Ureter (tissue), 1 donor: ENCODE measurements at places on chromosomes 5 and 9. TPM values are rescaled to one million over a fixed set of nuclear protein-coding genes. Genes with fewer than 3 reads are reported as not detected.
A peak's percentile ranks its signal among the peaks of the same experiment; 100 is the strongest.

- DNase-seq: no peak
Observed at GRCh38 chr9:135492886-135493669, 7.4 kb upstream of the MRPS2 start.

DNA sequence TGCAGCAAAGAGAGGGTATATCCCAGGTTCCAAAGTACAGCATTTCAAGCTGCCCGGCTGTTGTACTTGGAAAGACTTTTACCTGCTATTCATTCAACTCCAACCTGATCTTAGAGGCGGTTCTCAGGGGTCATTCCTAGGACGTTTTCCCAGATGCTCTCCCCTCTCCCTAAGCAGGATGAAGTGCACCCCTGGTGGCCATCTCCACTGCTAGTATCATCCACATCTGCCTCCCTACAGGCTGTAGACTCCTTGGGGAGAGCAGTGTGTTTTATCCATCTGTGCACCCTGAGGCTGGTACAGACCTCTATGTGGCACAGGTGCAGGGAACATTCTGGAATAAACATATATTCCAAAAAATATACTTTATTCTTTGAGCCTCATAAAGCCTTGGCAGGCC is 56.8 kb downstream of the PTPN3 start:
- no peak for DNase-seq

DNA sequence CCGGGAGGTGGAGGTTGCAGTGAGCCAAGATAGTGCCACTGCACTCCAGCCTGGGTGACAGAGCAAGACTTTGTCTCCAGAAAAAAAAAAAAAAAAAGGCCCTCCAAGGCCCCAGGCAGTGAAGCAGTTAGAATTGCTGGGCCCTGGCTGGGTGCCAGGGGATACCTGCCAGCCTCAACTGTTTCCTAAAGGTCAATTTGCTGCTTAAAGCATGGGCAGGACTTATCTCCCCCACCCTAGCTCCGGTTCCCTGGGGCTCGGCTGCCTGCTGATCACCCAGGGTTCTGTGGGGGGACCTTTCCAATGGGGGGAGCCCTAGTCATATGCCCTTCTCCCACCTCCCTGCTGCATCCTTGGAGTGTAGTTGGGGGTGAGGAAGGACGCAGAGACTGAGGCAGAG is 25.7 kb downstream of the NCS1 start:
- DNase-seq: no peak

DNA sequence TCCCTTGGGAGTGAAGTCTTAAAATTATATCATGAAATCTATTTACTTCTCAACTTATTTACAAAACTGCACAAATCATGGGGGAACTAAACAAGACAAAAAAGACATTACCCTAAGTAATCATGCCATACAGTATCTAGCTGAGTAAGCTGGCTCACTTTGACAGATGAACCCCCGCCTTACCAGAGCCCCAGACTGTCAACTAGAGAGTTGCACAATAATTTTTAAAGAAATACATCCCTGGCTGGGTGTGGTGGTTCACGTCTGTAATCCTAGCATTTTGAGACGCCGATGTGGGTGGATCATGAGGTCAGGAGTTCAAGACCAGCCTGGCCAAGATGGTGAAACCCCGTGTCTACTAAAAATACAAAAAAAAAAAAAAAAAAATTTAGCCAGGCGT is 62.3 kb downstream of the LPAR1 start:
- DNase-seq: no peak

GRCh38 chr9:19488721-19489120 is 79.9 kb downstream of the ACER2 start:
- DNase-seq: no peak

- peak; percentile 36 for DNase-seq
Observed at GRCh38 chr5:135212361-135213026, 178.5 kb upstream of the PITX1 start.

DNA sequence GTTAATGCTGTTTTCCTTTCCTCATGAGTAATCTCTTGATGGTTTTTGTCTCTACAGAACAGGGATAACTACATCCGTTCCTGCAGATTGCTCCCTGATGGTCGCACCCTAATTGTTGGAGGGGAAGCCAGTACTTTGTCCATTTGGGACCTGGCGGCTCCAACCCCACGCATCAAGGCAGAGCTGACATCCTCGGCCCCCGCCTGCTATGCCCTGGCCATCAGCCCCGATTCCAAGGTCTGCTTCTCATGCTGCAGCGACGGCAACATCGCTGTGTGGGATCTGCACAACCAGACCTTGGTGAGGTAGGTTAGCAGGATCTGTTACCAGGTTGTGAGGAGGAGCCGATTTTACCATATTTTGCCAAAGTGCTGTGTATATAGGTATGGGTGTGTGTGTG is 148.2 kb downstream of the TLE4 start:
- no peak for DNase-seq

GRCh38 chr9:75039009-75039408 is 10.9 kb upstream of the CARNMT1 start:
- no peak for DNase-seq

DNA sequence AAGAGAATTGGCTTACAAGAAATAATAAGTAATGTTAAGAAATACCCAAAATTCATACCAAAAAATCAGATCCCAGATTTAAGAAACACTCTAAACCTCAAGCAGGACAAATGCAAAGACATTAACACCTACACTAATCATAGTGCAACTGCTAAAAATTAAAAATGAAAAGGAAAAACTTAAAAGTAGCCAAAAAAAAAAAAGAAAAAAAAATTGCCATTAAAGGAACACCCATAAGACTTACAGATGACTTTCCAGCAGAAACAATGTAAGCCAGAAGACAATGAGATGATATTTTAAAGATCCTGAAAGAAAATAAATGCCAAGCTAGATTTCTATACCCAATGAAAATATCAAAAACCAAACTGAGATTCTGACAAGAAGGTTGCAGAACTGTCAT is 101.5 kb downstream of the DENND1A start:
- DNase-seq: no peak

- no peak for DNase-seq
Observed at GRCh38 chr9:121776001-121776738, 124.7 kb downstream of the DAB2IP start.

GRCh38 chr5:72302171-72302570 is 17.9 kb downstream of the MRPS27 start:
- no peak for DNase-seq

- peak; percentile 90 for DNase-seq
Observed at GRCh38 chr5:150155258-150156026, at the start of gene PDGFRB. TSS of gene PDGFRB (minus strand) at chr5:150155845. CDS start at chr5:150137047, 18,798 bp downstream.

DNA sequence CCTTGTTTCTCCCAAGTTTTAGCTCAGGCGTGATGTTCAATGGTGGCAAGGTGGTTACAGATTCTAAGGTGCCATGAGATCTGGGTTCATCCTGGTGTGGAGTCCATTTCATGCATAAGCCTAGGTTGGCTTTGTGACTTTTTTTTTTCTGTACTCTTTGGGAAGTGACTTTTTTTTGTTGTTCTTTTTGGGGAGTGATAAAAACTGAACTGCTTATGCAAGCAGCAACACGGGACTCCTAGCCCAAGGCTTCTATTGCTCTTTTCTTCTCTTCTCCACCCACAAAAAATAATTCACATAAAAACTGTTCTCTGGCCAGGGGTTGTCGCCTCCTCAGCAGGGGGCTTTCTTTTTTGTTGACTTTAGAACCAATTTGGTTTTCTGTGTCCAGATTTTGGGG is 15.4 kb downstream of the STC2 start:
- no peak for DNase-seq

GRCh38 chr9:134041649-134041962 is 16.3 kb downstream of the BRD3OS start:
- no peak for DNase-seq

DNA sequence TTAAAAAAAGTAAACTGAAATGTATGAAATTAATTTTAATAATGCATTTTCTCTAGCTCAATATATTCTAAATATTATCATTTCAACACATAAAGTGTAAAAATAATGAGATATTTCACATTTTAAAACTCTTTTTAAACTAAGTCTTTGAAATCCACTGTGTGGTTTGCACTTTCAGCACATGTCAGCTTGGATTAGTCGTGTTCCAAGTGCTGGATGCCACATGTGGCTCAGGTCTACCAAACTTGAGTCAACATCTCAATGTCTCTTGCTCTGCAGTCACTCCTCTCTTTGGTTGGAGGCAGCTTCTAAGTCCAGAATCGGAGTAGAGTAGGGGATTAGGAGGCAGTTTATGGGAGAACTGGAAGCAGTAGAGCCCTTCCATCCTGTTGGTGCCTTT is 173.7 kb upstream of the ANKRD55 start:
- no peak for DNase-seq

DNA sequence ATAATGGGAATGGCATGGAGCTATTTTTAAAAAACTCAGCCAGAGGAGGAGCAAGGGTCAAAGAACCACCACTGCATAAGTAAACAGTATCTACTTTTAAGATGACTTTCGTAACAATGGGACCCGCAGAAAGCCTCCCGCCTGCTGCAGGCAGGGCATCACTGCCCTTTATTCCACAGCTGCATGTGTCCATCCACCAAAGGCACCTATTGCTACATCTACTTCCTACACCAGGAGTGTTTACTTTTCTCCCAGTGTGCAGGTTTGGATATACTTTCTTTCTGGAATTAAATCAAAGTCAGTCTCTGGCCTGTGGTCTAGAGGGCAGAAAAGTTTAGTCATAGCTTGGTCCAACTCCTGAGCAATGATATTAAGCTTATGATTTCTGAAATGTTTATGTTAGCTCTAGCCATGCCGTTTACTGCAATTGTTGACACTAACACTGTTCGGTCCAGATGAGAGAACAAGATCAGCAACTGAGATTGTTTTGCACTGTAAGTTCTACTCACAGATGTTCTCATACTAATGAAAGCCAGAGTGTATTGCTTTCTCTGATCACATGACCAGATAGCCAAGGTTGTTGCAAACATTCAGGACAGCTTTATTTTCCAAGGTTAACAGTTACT is 391.5 kb downstream of the FGF10 start:
- no peak for DNase-seq

GRCh38 chr5:128035689-128036088 is 47.9 kb upstream of the SLC12A2 start:
- DNase-seq: no peak

DNA sequence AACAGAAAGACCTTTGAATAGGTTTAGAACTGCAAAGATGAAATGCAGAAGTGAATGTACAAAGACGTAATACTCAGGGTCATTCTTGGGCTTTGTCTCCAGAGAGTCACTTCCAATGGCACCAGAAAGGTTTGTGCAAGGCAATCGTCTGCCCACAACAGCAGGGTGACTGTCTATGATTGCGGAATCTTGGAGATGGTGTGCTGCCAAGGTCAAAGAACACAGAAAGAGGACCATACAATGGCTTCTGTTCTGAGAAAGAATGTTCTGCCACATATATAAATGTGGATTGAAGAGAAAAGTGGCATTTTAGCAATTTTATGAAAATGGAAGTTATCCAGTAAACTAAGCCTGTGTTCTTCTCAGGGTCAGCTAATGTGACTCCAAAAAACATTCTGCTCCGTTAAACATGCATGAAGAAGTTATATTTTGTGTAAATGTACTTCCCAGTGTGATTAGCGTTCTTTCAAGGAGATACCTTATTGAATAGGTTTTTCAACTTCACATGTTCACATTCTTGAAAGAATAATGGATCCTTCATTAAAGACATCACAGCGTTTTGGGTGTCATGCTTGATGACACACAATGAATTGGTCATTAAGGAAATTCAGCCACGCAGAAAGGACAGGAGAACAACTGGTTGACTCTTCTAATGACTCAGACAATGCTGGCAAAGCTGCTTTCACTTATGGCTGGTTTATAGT is 73.4 kb upstream of the CDH6 start:
- no peak for DNase-seq

GRCh38 chr5:3007577-3007976 is 256.1 kb upstream of the IRX2 start:
- no peak for DNase-seq

Gene PRRC1
- total RNA-seq: 68.2 TPM

Gene HSDL2
- total RNA-seq: 61.4 TPM

Gene CORO2A
- 38.8 TPM for total RNA-seq

Gene SLC6A3
- 0.57 TPM for total RNA-seq

Gene NPR3
- 1.4 TPM for total RNA-seq

Gene ENG
- total RNA-seq: 83.6 TPM

Gene PCAT7
- total RNA-seq: 0.94 TPM

Gene C9orf153
- 0.36 TPM for total RNA-seq

Gene PCDHGA12
- 5.0 TPM for total RNA-seq

Gene SAP30L
- 34.6 TPM for total RNA-seq

Gene HEMGN
- total RNA-seq: not detected

Gene FBXL7
- 12.3 TPM for total RNA-seq

Gene C7
- total RNA-seq: 209 TPM

Gene PTGR1
- total RNA-seq: 399 TPM

Gene C5orf22
- 31.5 TPM for total RNA-seq

Gene SCAMP1
- total RNA-seq: 41.1 TPM

Gene ARL14EPL
- not detected for total RNA-seq
